Activated T-cell treated with anti-CD3 and anti-CD28 coated beads for 4 hours (primary cell): ENCODE measurements at places on chromosomes 7 and 10.

DNA sequence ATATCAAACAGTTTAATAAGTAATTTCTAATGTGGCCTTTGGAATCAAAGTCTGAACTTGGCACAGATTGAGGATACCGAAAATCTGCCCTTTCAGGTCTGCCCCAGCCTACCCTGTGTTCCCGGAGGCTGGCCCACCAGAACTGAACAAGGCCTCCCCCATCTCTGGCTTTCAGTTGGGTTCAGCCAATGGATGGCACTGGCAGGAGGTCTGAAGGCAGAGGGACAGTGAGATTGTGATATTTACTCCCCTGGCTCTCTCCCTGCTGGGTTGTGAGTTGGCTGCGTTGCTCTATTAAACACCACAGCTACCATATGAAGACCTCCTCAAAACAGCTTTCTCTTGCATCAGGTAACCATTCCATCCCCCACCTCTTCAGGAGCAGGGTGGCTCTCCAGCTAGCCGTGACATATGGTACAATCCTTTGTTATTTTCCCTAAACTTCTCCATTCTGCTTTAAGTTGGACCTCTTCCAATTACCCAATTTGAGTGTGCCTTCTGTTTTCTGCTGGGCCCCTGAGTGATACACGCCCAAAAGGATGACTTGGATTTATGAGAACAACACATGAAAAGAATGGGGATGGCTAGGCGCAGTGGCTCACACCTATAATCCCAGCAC, 28.1 kb downstream of the DNMBP start:
- DNase-seq = no peak

DNA sequence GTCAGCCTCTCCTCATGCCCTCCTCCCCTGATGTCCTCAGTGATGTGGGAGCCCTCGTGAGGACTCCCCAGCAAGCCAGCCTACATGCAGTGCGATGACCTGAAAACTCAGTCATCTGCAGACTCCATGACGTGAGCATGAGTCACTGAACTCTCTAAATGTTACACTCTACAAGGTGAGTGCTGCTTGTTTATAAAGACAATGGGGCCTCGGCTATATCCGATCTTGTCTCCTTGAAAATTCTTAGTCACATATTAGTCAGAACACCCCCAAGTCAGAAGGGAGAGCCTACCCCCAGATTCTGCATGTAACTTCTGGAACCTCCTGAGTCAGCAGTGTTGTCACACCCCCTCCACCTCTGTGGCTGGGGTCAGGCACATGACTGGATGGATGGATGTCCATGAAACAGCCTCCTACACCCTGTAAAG, 673.8 kb downstream of the INHBA start:
- DNase-seq = no peak

GRCh38 chr7:135710417-135711138, 17.4 kb downstream of the SLC13A4 start:
- DNase-seq = no peak

DNA sequence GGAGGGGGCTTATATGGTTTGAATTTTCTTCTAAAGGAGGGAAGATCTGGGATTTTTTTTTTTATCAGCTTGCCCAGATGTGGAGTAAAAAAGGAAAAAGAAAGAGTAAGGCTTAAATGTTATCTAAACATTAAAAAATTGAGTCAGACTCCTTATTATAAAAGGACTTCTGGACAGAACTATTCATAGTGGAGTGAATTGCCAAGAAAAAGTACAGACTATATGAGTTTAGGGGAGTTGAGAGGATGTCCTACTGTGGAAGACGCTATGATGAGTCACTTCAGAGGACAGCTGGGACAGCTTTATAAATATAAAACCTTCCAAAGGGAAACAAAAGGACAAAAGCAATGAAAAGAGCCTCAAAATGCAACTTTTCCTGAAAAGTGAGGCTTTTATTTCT, 73.0 kb downstream of the TFPI2 start:
- DNase-seq = no peak

GRCh38 chr7:44213206-44213876, 12.6 kb downstream of the YKT6 start:
- no peak for DNase-seq

- no peak for DNase-seq
Measured at GRCh38 chr7:49802600-49802999, 29.2 kb downstream of the VWC2 start.

DNA sequence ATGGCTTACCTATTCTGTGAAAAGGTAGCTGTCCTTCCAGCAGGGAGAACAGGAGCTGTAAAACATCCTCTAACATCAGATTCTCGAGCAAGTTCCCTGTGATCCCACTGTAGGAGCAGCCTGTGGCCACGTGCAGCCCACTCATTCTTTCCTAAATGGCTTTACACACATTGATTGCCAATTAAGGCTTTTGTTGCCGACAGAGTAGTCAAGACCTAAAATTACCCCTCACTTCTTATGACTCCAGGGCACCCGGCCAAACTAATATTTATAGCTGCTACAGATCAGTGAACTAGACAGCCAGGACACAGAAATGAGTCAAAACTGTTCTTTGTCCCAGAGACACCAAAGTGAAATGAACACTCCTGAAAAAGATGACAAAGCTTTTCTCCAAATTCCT, 832.1 kb downstream of the SORCS3 start:
- DNase-seq = no peak

DNA sequence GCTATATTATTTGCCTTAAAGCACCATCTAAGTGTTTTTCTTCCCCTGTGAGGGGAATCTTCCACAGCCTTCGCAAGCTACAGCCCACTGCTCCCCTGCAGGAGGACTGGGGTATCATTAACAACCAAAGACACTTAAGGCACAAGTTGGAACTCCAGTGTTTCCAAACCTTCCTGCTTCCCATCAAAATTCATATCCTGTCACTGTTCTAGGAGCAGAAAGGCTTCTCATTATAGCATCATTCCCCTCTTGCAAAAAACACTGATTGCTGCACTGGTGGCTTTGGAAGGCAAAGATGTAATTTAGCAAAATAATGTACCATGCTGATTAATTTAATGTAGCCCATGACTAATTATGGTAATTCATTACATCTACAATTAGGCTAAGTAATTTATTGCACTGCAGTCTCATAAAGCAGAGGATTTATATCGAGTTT, 207.2 kb downstream of the SKAP2 start:
- DNase-seq = no peak

- DNase-seq = no peak
Measured at GRCh38 chr10:119807960-119808697, 64.5 kb downstream of the MCMBP start.

DNA sequence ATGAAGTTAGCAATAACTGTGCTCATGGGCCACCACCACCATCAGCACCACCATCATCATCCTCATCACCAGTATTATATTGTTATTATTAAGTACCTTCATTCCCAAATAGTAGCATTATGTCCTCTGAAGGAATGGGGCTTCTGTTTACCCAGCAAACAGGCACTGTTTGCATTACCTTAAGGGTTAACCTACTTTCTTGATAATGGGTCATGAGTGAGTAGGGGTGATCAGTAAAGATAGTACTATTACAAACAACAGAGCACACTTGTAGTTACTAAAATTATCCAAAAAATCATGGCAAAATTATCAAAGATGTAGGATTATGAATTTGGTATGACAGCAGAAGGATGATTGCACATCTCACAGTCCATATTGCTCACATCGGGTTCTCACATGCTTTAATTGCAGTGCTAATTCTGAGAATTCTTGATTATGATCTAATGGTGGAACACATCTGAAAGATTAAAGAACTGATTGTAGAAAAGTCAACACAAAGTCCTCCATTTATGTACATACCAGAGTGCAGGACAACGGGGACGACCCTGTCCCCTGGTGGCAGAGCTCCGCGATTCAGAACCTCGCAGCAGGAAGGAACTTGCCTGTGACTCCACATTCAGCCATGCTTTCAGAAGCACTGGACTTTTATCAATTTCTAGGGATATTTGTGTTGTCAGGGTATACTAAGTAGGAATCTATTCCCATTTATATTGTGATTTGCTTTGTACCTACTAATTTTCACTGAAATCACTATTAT, 31.0 kb downstream of the PDE1C start:
- no peak for DNase-seq

- no peak for DNase-seq
Measured at GRCh38 chr10:62186999-62187675, 81.5 kb downstream of the RTKN2 start.

DNA sequence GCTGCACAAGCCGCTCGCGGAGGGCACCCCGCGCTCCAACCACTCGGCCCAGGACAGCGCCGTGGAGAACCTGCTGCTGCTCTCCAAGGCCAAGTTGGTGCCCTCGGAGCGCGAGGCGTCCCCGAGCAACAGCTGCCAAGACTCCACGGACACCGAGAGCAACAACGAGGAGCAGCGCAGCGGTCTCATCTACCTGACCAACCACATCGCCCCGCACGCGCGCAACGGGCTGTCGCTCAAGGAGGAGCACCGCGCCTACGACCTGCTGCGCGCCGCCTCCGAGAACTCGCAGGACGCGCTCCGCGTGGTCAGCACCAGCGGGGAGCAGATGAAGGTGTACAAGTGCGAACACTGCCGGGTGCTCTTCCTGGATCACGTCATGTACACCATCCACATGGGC, 50.0 kb downstream of the FIGNL1 start:
- DNase-seq = no peak

DNA sequence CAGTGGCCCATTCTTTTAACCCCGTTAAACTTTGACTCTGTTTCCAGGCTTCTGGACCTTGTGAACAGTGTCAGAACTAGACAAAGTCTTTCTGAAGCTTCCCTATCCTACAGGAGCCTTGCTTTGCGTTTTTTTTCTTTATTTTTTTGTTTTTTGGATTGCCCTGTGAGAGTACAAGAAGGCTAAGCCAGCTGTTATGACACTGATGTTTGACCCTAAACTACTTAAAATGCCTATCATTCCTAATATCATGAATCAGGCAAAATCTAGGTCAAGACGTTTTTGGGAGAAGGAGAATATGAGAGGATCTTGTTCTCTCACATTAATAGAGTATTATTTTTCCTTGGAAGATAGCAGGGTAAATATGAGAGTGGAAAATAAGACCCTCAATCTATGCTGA, 79.8 kb downstream of the EPDR1 start:
- DNase-seq = no peak

- no peak for DNase-seq
Measured at GRCh38 chr10:116154651-116155050, 118.4 kb downstream of the GFRA1 start.

- DNase-seq = no peak
Measured at GRCh38 chr10:111934931-111935330, 248.6 kb downstream of the GPAM start.

GRCh38 chr7:27168265-27168947, 3.1 kb upstream of the HOXA9 start:
- DNase-seq = no peak

- DNase-seq = no peak
Measured at GRCh38 chr7:8236780-8237407, 25.1 kb downstream of the ICA1 start.

GRCh38 chr7:118183428-118183785, 557 bp upstream of the LSM8 start:
- DNase-seq = no peak

- no peak for DNase-seq
Measured at GRCh38 chr7:42292991-42293521, 56.0 kb upstream of the GLI3 start.

- no peak for DNase-seq
Measured at GRCh38 chr7:35530124-35531109, 164.5 kb downstream of the HERPUD2 start.

DNA sequence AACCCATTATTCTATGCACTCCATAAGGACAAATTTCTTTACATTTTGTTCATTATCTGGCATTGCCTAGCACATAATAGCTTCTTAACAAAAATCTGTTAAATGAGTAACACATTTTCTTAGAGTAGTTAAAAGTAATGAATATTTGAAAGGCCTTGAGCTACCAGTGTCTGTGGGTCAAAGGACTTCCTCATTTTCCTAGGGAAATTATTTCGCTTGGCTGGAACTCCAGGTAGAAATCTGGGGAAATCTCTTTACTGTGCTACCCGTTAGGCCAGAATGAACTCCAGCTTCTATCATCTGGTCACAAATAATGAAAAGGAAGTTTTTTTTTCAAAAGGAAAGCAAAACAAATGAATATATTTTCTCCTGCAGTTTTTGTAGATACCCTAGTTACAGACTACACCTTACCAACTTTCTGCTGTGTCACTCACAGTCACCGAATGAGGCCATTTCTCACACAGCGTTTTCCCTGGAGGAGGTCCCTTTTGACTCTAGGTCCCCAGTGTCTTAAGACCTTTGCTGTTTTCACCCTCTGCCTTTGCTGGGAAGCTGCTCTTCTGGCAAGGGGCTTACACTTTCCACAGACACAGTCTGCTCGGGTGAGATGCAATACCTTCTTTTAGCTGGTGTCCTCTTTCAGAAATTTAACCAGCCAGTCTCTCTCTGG, 1.6 kb downstream of the SAMD9L start:
- no peak for DNase-seq

GRCh38 chr7:96313940-96314339, 8.0 kb downstream of the SLC25A13 start:
- DNase-seq = no peak

DNA sequence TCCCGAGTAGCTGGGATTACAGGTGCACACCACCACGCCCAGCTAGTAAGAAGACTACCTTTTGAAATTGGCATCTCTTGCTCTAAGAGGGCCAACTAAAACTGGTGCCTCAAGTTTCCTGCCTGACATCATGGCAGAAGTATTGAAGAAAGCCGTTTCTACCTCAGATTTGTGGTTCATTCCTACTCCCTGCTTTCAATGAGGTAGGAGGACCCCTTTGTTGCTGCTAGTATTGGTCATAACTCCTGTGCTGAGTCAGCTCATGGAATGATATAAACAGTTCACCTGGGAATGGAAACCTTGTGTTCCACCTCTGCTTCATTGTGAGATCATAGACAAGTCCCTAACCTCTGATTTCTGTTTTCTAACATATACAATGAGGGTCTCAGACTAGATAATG, 82.8 kb downstream of the CDK6 start:
- no peak for DNase-seq

GRCh38 chr7:87140271-87140748, 11.9 kb upstream of the DMTF1 start:
- no peak for DNase-seq

DNA sequence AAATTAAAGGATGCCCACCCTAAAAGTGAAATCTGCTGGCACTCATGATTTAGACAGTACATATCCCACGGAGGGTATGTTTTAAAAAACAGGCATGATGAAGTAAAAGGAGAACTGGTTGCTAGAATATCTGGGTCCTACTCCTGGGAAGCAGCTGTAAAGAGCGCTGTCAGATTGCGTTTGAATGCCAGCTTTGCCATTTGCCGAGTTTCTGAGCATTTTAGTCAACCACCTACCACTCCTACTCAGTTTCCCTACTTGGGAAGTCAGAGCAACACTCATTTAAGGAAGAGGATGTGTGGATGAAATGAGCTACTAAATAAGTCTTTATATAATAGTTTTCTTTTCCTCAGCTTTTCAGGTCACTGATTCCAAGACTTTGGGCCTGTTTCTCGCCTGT, 1.1 kb upstream of the UMAD1 start:
- DNase-seq = no peak

- DNase-seq = no peak
Measured at GRCh38 chr10:71359364-71360046, 37.2 kb upstream of the CDH23 start.
